Stimulated activated CD4-positive, alpha-beta T cell treated with anti-CD3 and anti-CD28 coated beads, Interleukin-15, amount 100 ng/mL, for 1 hour (primary cell): ENCODE measurements at places on chromosomes 13 and 19.

GRCh38 chr13:27772651-27773425, 19.4 kb upstream of the GSX1 start:
- DNase-seq, result no peak

DNA sequence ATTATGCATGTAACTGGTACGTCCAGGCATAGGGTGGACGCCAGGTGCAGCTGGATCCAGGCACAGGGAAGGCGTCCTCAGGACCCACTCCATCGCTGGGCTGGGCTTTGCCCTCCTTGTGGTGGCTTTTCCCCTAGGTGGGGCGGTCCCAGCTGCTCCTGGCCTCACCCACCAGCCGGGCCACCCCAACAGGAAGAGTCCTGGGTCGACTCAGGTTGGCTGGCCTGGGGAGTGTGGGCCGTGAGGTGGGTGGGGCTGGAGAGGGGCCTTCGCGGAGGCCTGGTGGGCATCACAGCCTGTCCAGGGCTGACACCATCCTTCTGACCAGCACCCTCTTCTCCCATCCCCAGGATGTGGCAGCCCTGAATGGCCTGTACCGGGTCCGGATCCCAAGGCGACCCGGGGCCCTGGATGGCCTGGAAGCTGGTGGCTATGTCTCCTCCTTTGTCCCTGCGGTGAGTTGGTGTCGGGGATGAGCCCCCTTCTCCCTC, 3.2 kb upstream of the GARIN5A start:
- no peak for DNase-seq

- no peak for DNase-seq
Observed at GRCh38 chr19:18364826-18365528, 21.0 kb upstream of the GDF15 start.

- no peak for DNase-seq
Observed at GRCh38 chr19:44024900-44025216, 321 bp upstream of the ZNF222 start.

DNA sequence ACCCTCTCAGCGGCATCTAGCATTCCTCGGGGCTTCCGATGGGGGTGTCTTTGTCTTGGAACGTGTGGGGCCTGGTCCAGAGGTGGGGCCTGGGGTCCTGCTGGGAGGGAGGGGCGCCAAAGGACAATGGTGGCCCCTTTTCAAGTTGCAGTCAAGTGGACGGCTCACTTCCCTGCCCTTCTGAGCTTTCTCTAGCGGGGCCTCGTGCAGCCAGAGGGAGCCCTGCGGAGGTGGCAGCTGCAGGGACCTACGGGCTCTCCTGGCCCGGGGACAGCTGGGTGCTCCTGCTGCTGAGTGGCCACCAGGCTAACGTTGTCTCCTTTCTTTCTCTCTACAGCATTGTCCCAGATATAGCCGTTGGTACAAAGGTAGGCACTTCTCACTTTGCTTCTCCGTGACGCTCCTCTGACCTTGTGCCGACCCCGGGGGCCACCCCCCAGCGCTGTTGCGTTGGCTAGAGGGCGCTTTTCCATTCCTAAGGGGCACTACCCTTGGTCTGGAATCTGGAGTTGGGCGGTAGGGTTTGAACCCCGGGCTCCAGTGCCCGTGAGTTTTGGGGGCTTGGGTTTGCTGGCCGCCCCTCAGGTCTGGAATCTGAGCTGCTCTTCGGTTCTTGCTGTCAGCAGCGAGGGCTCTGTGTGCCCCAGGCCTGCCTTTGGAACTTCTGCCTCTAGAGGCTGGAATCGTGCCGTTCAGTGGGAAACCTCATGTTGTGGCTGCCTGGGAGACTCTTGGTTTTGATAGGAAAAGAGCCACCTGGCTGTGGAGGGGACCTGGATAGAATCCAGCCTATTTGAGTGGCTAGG, 2.0 kb downstream of the PTBP1 start:
- DNase-seq, result no peak
